ENCODE measurements at places on chromosomes 6 and 20. TPM values are rescaled to one million over a fixed set of nuclear protein-coding genes. Genes with fewer than 3 reads are reported as not detected.

The ULBP2 gene
- 4.5 TPM for total RNA-seq

The TMEM200A gene
- total RNA-seq = not detected

The GNAS-AS1 gene
- 1.7 TPM for total RNA-seq

The PGC gene
- not detected for total RNA-seq

The LPIN3 gene
- total RNA-seq = 7.6 TPM

Measured in NCI-H460 (cell line).